ENCODE measurements at places on chromosomes 11 and 22.
A peak's percentile ranks its signal among the peaks of the same experiment; 100 is the strongest.

GRCh38 chr11:47850337-47850736 is 2.2 kb upstream of the NUP160 start:
- no peak for DNase-seq

GRCh38 chr22:48245196-48245485 is 1482.7 kb downstream of the TBC1D22A start:
- DNase-seq: no peak

GRCh38 chr11:74320538-74320937 is 9.1 kb upstream of the P4HA3 start:
- no peak for DNase-seq

- no peak for DNase-seq
Observed at GRCh38 chr11:76073724-76074123, 132.6 kb downstream of the WNT11 start.

DNA sequence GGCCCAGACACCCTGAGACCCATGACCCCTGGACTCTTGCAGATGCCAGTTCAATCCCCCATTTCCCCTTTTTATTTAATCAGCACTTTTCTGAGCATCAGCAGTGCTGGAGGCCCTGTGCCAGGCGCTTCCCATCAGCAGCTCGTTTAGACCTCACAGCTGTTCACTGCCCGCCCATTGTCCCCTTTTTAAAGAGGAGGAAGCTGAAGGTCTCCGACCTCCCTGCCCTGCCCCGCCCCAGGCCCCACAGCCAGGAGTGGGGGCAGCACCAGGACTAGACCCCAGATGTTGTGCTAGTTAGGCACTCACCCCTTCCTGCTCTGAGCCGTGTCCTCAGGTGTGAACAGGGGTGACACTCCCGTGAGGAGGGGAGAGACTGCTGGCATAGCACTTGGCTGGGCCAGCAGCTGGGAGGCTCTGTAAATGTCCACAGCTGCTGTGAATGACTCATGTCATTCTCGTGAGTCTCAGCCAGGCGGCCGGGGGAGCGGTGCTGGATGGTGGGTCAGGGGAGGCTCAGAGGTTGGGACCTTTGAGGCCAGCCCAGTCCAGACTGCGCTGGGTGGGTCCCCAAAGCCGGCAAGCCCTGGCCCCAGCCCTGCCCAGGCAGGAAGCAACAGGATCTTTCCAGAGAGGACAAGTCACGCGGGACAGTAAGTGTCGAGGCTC is 19.9 kb downstream of the EMID1 start:
- DNase-seq: no peak

DNA sequence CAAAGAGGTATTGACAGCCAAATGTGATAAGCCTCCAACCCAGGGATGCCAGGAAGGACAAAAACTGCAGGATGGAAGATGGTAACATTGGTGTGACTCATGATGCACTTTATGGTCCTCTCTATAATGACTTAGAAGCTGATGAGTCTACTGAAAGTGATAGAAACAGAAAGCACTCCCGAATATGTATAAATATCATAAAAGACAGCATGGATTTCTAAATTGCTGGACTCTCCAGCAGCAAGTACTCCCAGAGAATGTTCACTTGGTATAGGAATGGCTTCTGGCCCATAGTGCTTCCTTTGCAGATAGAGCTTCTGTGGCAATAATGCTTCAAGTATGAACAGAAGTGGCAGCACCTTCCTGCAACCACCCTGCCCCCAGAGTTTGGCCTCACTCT is at the start of gene OR52B2:
OR52B2 (minus strand) TSS at position 101 of the 400 bp plus-strand sequence; CDS start at position 101, 0 bp downstream.
- DNase-seq: no peak

GRCh38 chr22:23250056-23250784 is 69.9 kb downstream of the BCR start:
- no peak for DNase-seq

DNA sequence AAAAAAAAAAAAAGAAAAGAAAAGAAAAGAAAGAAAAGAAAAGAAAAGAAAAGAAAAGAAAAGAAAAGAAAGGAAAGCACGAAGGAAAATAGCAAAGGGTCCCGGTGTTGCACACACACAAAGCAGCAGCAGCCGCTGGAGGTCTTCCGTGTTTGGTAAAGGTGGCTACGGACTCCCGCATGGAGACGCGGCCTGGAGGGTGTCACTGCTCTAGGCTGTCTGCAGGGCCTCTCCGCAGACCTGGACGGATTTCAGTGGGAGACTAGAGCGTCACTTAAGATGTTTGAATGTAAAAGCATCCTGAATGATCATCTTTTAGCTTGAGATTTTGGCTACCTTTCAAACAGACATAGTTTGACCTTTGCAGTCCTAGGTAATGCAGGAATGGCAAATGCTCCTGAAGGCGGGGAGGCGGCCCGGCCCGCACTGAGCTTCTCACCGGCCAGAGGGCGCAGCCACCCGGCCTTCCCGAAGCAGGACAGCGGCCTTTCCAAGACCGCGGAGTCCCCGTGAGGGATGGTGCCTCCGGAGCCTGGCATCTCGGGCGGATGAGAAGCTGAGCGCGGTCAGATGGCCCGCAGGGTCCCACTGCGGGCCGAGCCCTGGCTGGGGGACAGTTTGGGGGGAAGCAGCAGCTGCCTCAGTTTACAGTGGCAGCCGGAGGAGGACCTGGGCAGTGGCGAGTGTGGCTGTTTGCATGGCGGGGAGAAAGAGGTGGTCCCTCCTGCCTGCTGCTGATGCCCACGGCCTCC is 18.5 kb downstream of the KRTAP5-5 start:
- DNase-seq: no peak

DNA sequence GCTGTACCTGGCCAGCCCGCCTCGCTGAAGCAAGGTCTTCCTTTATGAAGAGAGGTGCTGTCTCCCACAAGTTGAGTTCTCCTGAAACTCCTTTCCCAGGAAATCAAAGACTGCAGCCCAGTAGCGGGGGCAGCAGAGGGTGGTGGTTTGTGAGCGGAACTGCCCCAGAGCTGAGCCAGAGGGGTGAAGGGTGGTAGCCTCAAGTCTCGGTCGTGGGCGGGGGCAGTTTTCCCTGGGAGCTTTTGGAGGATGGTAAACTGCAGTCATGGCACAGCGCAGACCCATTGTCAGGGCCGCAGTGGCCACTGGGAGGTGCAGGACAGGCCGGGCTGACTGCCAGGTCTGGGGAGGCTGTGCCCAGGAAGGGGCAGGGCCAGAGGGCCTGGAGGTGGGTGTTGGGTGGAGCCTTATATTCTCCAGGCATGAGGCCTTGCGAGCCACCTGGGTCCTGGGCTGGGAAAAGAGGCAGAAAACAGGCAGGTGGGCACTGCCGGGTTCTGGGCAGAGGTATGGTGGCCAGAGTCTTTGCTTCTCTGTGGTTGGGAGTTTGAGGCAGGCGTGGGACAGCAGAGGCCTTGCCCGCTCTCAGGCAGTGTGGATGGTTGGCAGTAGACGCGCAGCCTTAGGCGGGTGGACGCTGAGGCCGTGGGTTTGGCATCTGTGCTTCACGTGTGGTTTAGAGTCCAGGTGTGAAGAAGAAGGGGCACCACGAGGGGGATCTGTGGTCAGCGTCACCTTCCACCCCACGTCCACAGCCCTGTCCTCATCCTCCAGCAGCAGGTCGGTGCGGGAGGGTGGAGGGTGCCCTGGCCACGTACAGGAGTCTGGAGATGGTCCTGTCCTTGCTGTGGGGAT is 1176.4 kb downstream of the BRD1 start:
- DNase-seq: no peak

DNA sequence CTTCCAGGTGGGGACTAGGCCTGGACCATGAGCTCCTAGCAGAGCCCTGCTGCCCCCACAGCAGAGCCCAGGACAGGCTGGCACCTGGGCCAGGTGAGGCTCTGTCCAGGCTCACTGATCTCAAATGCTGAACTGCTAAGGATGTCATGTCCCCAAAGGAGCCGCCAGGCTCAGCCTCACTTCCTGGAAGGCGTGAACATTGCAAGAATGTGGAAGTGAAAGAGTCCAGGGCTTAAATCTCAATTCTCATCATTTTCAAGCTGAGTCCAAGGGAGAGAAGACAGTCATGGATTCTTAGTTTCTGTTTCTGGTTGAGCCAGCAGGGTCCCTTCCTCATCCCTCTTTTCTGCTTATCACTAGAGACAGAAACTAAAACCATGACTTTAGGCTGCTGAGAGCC is 5.0 kb downstream of the ASCL2 start:
- no peak for DNase-seq

DNA sequence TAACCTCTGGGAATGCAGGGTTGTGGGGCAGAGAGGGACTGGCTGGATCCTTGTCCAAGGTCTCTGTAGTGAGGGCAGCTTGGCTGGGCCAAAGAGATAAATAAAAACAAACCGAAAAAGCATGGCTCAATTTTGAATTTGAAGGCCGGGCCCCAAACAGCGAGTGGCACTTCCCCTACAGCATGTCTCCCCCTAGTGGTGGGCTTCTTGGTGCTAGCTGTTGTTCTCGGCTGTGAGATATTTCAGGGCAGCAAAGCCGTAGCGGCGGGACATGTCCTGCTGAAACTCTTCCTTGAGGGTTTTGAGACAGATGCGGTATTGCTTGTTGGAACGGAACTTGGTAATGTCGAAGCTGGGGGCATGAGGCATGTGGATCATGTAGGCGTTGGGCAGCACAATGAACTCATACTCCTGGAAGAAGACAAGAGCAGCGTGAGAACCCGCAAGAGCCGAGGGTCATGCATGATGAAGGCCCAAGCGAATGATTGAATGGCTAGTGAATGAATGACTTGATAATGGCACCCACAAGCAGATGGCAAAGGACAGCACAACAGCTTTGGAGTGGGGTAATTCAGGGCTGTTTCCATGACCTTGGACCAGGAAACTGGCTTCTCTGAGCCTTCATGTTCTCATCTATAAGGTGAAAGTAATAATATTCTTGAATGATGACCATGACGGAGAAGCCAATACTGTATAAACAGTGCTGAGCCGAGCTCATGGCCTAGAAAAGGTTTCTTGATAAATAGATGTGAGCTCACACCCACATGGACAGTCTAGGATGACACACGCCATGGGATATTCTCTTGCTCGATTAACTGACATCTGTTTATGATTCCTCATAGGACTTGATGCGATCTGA is 216.3 kb upstream of the SYN3 start:
- DNase-seq: peak; percentile 67

- no peak for DNase-seq
Observed at GRCh38 chr11:115194802-115195110, 309.5 kb downstream of the CADM1 start.

DNA sequence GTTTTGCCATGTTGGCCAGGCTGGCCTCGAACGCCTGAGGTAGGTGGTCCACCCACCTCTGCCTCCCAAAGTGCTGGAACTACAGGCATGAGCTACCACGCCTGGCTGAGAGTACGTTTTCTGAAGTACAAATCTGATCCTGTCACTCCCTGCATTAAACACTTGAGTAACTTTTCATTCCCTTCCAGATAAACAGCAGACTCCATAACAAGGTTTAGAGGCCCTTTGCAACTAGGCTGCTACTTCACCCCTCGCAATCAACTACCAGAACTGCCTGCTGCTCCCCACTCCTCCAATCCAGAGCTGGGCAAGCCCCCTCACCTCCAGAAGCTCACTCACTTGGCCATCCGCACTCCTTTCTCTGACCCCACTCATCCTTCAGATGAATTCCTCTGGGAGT is 1.5 kb downstream of the KCTD14 start:
- DNase-seq: no peak

DNA sequence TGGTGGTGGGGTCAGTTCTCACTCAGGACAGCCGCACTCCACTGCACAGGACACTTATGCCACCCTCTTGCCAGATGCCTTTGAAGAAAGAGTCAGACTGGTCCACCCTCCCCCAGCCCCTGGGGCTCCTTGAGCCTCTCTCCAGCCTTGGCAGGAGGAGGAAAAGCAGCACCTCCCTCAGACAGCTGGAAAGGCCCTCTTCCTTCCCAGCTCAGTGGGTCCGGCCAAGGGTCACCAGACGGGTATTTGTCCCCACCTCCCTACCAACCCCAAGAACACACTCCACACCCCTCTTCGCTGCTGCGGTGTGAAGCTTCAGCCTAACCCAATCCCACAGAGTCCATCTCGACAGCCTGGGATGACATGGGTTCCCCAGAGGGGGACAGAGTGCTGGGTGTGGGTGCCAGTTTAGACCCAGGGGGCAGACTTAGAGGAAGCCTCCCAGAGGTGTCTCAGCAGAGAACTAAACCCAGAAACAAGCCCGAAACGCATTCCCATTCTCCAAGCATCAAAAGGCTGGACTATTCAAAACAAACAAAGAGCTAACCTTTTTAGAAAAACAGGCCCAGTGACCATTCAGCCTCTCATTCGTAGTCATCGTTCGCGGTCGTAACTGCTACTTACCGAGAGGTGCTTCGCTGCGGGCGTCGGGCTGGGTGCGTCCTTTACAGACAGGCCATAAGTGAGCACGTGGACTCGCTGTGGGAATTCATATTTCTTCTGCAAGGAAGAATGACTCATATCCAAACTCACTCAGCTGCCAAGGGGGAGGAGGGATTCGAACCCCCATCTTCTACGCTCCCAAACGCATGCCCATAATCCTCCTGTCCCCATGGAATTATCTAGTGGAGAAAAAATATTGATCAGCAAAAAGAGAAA is 57.5 kb upstream of the ANO1 start:
- DNase-seq: no peak

- peak; percentile 33 for DNase-seq
Observed at GRCh38 chr11:130159657-130160497, at the start of gene ST14. ST14 (plus strand) TSS chr11:130159782; CDS start chr11:130159980, 198 bp downstream.

DNA sequence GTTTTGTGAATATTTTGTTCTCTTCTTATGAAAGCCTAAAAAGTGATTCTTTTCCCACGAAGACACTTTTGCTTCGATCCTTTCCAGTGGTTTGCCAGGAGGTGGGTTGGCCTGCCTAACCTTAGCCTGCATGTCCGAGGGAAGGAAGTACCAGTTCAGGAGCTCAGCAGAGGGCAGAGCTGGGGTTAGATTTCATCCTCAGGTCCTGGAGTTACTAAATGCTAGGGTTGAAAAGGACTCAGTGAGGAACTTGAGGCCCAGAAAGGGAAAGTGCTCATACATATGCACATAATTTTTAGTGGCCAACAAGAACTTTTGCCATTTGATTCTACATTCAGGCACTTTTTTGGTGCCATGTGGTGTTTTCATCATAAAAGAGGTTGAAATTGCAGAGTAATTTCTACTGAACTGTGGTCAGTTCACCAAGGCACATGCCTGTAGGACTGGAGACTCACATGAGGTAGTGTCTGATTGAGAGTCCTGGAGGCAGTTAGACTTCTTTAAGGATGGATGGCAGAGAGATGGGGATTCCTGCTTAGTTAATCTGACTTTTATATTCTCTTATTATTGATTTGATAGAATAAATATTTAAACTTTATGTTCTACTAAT is 36.7 kb downstream of the NCAM1 start:
- DNase-seq: no peak

- no peak for DNase-seq
Observed at GRCh38 chr11:118226781-118227180, 2.0 kb upstream of the JAML start.

DNA sequence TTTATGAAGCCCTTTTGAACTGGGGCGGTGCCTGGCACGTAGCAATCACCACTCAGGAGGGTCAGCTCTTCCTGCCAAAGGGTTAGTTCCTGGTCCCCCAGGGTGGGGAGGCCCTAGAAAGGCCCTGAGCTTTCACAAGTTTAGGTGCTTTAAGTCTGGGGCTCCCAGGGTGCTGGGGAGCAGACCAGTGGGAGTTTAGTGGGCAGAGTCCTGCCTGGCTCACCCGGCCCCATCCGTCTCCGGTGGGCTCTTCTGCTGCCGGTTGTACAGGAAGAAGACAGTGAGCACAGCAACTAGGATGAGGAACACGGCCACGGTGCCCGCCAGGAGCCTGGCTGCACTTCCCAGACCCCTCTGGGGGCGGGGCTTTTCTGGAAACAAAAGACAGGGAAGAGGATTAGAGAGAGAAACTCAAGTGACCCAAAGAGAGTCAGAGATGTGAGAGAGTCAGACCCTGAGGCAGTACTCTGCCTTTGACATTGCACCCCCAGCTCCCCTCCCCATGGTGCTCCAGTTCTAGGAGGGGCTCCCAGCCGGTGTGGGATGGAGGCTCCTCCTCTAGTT is 89.3 kb downstream of the NECTIN1 start:
- DNase-seq: no peak

Measured in endothelial cell (in vitro differentiated cells).